Activated CD4-positive, alpha-beta T cell treated with anti-CD3 and anti-CD28 coated beads, Interleukin-2, amount 10 ng/mL, durations not matched to agents 7 days and 5 days (primary cell): ENCODE measurements at places on chromosomes 12 and 14. TPM values are rescaled to one million over a fixed set of nuclear protein-coding genes. Genes with fewer than 3 reads are reported as not detected.
A peak's percentile ranks its signal among the peaks of the same experiment; 100 is the strongest.

DNA sequence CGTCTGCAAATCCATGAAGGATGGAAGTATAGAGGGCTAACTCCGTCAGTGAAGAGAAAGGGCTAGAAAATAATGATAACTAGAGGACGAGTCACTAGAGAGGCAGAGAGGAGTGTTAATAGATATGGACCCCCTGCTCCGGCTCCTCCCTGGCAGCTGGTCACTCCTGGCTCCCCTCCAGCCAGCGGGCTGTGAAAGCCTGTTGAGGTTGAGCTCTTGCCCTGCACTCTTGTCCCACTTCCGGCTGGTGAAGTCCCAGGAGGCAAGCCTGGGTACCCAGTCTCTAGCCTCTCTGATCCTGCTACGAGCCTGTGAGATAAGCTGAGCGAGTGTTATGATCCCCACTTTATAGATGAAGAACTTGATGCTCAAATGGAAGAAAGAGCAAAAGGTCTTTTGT, 90.3 kb downstream of the RFX4 start:
- H3K27me3 ChIP-seq = peaks cover 9% of the 10 kb centered on the region
- H3K4me1 ChIP-seq = no peaks in the 10 kb centered on the region
- no peak for DNase-seq
- no peak overlapping the region for H3K27ac ChIP-seq

GRCh38 chr12:42213954-42214426, 24.1 kb downstream of the YAF2 start:
- H3K4me1 ChIP-seq = no peaks in the 10 kb centered on the region
- no peak overlapping the region for H3K27ac ChIP-seq
- DNase-seq = no peak
- H3K36me3 ChIP-seq = peaks cover 6% of the 10 kb centered on the region

GRCh38 chr12:62931477-62931876, 3.5 kb downstream of the PPM1H start:
- peaks cover 7% of the 10 kb centered on the region for H3K4me1 ChIP-seq
- no peak overlapping the region for H3K27ac ChIP-seq
- no peak for DNase-seq

DNA sequence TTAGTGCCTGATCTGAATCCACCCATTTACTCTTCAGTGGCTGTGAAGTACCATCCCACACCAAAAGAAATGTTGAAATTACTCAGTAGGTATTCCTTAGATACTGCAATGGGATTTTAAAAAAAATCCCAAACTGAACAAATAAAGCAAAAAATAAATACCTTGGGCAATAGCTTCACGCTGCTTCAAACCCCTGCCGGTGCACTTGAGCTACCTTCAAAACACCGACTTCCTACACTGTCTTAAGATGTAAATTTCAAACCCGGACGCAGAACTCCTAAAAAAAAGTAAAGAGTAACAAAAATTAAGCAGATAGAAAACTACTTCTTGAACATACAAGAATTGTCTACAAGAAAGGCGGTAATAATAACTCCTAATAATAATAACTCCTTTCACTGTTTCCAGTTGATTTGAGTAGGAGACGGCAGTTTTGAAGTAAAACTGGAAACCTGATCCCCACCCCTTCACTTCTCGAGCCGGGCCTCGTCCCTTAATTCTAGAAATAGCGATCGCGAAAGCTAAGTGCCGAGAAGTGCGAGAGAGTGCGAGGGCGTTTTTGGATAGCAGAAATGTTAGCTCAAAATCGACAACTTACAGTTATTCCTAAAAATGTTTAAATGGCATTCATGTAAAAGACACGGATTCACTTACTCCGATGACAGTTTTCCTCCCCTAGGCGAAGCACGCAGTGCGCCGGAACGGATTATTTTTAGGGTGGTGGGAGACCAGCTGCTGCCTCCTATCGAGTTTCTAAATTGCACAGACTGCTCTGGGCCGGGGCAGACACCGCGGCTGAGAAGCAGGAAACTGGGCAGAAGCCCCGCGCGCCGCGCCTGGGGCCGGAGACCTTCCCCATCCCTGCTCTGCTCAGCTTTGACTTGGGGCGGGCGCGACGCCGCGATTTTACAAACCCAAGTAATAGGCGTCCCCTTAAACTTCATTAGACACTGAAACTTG, at the start of gene ABCC9:
ABCC9 (minus strand) TSS at position 878 of the 957 bp plus-strand sequence. CDS start 4,752 bp downstream, outside the sequence.
- no peaks in the 10 kb centered on the region for H3K36me3 ChIP-seq
- peak; percentile 16 for DNase-seq
- H3K4me1 ChIP-seq = peaks cover 16% of the 10 kb centered on the region
- peak within 1 kb of the TSS; percentile 54 for H3K4me3 ChIP-seq
- H3K27ac ChIP-seq = no peak within 1 kb of the TSS

- H3K4me3 ChIP-seq = no peak overlapping the region
- DNase-seq = no peak
- no peaks in the 10 kb centered on the region for H3K27me3 ChIP-seq
These were observed 191.7 kb downstream of the ALG10B start for GRCh38 chr12:38508246-38508645.

DNA sequence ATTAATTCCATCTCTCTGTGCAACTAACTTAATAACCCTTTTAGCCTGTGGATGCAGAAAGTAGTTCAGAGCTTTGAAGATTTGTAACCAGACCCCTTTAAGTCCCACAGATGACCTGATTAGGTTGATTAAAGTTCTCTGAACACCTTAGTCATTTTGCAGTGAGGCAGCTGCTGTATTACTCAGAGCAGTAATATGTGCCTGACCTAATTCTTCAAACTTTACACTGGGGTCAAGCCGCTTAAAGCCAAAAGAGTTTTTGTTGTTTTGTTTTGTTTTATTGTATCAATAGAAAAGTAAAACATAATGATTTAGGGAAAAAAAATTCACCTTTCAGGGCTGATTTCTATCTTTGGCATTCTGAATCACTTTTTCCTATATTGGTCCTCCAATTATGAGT, 78.6 kb upstream of the PLEKHG7 start:
- no peaks in the 10 kb centered on the region for H3K4me1 ChIP-seq
- H3K36me3 ChIP-seq = no peaks in the 10 kb centered on the region
- H3K4me3 ChIP-seq = no peak overlapping the region
- H3K27me3 ChIP-seq = no peaks in the 10 kb centered on the region

DNA sequence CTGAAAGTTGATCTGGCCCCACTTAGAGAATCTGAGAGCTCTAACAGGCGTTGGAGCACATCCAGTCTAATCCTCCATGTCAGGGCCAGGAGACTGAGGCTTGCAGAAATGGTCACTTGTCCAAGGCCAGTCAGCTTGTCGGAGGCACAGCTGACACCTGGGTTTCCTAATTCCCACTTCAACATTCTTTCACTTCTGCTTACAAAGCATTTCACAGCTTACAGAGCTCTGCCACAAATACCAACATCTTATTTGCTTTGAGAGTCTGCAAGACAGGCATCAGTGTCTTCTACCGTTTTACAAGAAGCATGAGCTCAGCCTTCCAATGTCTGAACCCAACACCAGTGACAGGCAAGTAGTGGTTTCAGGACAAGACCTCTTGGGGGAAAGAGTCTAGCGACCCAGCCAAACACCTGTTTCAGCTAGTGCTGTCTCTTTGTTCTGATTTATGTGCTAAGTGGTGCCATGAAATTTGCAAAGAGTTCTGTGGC, 31.8 kb downstream of the ISCA2 start:
- no peak overlapping the region for H3K27ac ChIP-seq
- H3K4me3 ChIP-seq = no peak overlapping the region
- DNase-seq = no peak
- no peaks in the 10 kb centered on the region for H3K4me1 ChIP-seq

DNA sequence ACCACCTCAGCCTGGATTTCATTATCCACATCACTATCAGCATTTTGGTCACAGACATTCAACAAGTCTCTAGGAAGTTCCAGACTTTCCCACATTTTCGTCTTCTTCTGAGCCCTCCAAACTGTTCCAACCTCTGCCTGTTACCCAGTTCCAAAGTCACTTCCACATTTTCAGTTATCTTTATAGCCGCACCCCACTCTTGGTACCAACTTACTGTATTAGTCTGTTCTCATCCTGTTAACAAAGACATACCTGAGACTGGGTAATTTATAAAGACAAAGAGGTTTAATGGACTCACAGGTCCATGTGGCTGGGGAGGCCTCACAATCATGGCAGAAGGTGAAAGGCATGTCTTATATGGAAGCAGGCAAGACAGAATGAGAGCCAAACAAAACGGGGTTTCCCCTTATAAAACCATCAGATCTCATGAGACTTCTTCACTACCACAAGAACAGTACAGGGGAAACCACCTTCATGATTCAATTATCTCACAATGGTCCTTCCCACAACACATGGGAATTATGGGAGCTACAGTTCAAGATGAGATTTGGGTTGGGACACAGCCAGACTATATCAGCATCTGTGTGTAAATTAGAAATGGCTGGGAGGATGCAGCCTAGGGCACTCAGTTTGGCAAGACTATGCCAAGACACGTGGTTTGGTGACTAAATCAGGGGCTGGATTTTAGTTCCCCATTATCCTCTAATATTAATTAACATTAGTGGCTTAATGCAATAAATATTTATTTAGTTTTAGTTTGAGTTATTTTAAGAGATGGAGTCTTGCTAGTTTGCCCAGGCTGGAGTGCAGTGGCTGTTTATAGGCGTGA, 16.2 kb upstream of the FUT8 start:
- peaks cover 5% of the 10 kb centered on the region for H3K4me1 ChIP-seq
- peaks cover 55% of the 10 kb centered on the region for H3K36me3 ChIP-seq
- no peak for DNase-seq
- H3K27ac ChIP-seq = no peak overlapping the region

DNA sequence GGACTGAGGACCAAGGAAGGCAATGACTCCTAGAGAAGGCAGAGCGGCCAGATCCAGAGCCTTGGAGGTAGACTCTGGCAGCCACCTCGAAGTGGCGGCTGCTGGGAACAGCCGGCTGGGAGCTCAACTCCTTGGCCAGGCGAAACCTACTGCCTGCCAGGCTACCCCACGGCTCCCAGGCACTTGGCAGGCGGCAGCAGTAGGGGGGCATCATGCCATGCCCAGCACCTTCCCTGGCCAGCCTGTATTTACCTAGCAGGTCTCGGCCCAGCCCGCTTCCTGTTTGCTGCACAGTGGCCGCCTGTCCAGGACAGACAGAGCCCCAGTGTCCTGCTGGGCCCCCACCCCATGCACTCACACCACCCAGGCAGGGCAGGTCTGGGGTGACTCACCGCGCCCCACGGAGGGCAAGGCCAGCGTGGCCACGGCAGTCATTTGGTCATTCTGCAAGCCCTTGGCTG, 10.2 kb downstream of the TRPV4 start:
- no peak for DNase-seq
- H3K4me3 ChIP-seq = no peak overlapping the region
- H3K4me1 ChIP-seq = no peaks in the 10 kb centered on the region
- H3K27ac ChIP-seq = no peak overlapping the region
- H3K27me3 ChIP-seq = peaks cover 4% of the 10 kb centered on the region

GRCh38 chr12:98559666-98560065, 33.8 kb upstream of the SLC25A3 start:
- H3K36me3 ChIP-seq = peaks cover 3% of the 10 kb centered on the region
- H3K4me1 ChIP-seq = no peaks in the 10 kb centered on the region
- H3K4me3 ChIP-seq = no peak overlapping the region
- no peak overlapping the region for H3K27ac ChIP-seq

- H3K4me3 ChIP-seq = no peak overlapping the region
- no peak for DNase-seq
- H3K36me3 ChIP-seq = peaks cover 8% of the 10 kb centered on the region
- H3K4me1 ChIP-seq = no peaks in the 10 kb centered on the region
- H3K27me3 ChIP-seq = no peaks in the 10 kb centered on the region
These were observed 80.0 kb downstream of the METTL25 start for GRCh38 chr12:82438356-82438755.

- no peaks in the 10 kb centered on the region for H3K27me3 ChIP-seq
- no peak overlapping the region for H3K4me3 ChIP-seq
- no peak overlapping the region for H3K27ac ChIP-seq
- H3K4me1 ChIP-seq = no peaks in the 10 kb centered on the region
These were observed 114.0 kb upstream of the CDKN3 start for GRCh38 chr14:54282849-54283248.

DNA sequence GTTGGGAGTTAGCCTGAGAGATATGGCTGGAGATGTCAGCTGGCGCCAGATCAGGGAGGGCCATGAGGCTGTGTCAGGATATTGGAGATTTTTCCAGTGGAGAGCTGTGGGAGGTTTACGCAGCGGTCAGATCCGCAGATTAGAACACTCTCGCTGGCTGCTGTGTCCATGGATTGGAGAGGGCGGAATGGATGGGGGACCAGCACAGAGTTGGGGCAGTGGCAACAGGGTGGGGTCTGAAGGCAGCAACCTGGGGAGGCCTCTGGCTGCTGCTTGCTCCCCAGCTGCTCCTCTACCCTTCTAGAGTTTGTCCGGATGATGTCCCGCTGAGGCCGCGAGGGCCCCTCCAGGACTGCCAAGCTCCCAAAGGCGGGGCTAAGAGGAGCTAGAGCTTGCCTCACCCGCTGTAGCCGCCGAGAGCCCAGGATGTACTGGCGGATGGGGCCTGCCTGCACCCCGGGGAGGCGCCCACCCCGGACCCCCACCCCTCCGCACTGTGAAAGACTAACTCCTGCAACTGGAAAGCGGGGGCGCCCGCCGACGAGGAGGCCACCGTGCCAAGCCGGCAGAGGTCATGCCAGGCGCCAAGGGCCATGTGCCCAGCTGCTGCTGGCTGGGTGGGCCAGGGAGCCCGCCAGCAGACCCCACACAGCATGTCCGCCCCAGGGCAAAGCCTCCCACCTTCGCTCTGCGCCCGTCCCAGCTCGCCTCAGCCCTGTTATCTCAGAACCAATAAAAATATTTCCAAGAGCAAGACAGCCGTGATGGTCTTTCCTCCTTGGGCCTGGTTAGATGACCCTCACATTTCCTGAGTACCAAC, 20.2 kb upstream of the MLEC start:
- no peak for DNase-seq
- H3K36me3 ChIP-seq = no peaks in the 10 kb centered on the region
- peaks cover 3% of the 10 kb centered on the region for H3K27me3 ChIP-seq
- no peak overlapping the region for H3K4me3 ChIP-seq

- no peak overlapping the region for H3K27ac ChIP-seq
- DNase-seq = no peak
These were observed 76.1 kb upstream of the PAWR start for GRCh38 chr12:79766705-79767464.

DNA sequence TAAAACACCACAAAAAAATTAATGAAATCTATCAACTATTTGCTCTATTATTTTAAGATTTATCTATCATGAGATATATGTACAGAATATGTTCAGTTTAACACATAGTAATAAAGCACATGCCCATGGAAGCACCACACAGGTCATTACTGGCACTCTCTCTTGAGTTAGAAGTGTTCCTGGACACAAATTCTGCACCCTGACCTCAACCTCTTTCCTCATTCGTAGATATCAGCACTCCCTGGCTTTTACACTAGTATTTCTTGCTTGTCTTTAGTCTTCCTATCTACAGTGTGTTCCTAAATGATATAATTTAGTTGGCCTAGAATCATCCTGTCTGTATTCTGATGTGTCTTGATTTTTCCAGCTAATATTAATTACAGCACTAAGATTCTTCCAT, 321.0 kb upstream of the SOX5 start:
- no peaks in the 10 kb centered on the region for H3K36me3 ChIP-seq
- DNase-seq = no peak
- no peak overlapping the region for H3K27ac ChIP-seq
- no peaks in the 10 kb centered on the region for H3K27me3 ChIP-seq

KRT6B gene
- total RNA-seq = not detected

ATL1 gene
- 0.67 TPM for total RNA-seq

ACRBP gene
- 2.6 TPM for total RNA-seq

GALNT9 gene
- total RNA-seq = not detected

PLEKHD1 gene
- total RNA-seq = 0.19 TPM

BLTP3B gene
- 18.0 TPM for total RNA-seq

ACAD10 gene
- total RNA-seq = 29.7 TPM

KSR2 gene
- 0.15 TPM for total RNA-seq
